ENCODE measurements at places on chromosomes 11 and 22.

GRCh38 chr22:50728523-50728931, 9.5 kb upstream of the ACR start:
- DNase-seq: no peak

- DNase-seq: no peak
These were observed 8.6 kb downstream of the MUC5B start for GRCh38 chr11:1231396-1232020.

GRCh38 chr11:82752801-82753200, 19.1 kb upstream of the FAM181B start:
- no peak for DNase-seq

DNA sequence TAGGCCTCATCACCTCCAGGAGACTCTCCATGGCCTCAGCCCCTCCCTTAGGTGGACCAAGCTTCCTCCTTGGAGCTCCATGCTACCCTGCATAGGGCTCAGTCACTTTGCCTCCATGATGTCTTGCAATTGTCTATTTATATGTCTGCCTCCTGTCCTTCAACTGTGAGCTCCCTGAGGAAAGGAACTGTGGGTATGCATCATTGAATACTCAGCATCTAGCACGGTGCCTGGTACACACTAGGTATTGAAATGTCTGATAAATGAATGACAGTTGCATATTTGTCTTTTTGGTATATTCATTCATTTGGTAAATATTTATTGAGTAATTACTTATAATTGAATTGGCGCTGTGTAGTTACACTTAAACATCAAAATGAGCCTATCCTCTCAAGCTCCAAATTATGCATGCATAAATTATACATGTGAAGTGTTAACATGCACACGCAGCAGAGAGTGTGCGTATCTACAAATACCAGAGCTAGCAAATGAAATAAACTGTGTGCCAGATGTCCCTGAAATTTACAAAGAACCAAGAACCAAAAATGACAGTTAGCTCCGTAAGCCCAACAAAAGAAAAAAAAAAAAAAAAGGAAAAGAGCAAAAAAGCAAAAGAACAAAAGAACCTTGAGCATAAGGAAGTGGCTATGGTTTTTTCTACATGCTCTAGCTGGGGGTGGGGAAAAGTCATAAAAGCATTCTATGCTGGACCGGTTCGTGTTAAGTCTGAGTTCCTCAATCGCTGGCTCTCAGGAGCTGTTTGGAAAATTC, 25.2 kb downstream of the GRAP2 start:
- DNase-seq: peak; percentile 57

GRCh38 chr11:125071846-125072217, 8.7 kb downstream of the SLC37A2 start:
- no peak for DNase-seq

GRCh38 chr11:4370166-4370565, 2.0 kb upstream of the OR52B4 start:
- DNase-seq: no peak
